Stimulated activated memory B cell treated with anti-CD40 and anti-IgM and Interleukin-4, amounts not matched to agents 10 μg/mL and 1 μg/mL and 100 μg/mL, for 72 hours (primary cell): ENCODE measurements at places on chromosomes 12 and 14.

DNA sequence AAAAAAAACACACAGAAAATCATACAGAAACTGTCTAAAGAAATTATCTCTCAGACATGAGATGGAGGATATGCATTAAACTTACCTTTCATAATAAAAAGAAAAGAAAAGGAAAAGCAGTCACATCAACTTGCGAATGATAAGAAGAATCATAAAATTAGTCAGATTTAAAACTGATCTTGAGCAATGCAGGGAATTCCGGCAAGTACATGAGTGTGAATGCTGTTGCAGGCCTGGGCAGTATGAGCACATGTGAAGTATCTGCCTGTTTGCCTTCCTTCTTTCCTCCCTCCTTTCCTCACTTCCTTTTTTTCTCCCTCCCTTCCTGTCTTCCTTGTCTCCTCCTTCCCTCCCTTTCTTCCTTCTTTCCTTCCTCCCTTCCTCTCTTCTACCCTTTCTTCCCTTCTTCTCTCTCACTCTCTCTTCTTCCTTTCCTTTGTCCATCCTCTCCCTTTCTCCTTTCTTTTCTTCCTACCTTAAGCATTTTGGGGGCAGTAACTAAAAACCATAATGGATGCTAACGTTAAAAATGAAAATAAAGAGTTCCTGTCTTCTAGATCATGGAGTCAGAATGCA is 38.5 kb upstream of the SLC6A15 start:
- no peak for ATAC-seq

DNA sequence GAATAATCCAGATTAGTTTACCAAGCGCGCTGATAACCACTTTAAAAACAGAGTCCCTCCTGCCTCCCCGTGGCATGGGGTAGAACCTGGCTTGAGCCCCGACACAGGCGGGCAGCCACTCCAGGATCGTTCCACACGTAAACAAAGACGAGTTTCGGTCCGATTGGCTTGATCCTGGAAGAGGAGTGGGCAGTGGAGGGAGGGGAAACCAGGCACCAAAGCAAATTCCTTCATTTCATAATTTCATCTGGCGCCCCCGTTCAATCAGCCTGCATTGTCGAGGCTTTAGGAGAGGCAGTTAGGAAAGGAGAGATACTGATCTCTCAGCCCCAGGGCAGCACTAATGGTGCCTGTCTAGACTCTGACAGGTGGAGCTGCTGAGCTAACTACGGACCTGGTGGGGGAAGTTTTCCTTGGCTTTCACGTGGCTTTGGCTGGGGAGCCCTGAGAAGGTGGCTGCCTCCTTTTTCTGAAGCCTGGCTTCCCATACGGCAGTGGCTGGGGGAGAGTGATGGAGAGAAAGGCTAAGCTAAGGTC is 751 bp upstream of the GPRC5A start:
- ATAC-seq = peak; percentile 54

DNA sequence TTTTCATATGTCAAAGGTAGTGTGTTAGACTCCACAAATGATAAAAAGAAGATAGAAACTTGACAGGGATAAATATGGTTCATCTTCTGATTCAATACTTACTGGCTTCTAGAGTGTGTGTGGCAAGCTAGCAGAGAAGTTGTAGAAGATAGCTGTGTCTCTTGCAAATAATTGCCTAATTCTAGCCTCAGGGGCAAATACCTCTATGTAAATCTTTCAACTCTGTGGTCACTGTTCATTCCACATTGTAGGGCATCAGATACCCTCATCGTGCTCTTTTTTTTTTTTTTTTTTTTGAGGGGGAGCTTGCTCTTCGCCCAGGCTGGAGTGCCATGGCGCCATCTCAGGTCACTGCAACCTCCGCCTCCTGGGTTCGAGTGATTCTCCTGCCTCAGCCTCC is 1.7 kb downstream of the OLR1 start:
- no peak for ATAC-seq

DNA sequence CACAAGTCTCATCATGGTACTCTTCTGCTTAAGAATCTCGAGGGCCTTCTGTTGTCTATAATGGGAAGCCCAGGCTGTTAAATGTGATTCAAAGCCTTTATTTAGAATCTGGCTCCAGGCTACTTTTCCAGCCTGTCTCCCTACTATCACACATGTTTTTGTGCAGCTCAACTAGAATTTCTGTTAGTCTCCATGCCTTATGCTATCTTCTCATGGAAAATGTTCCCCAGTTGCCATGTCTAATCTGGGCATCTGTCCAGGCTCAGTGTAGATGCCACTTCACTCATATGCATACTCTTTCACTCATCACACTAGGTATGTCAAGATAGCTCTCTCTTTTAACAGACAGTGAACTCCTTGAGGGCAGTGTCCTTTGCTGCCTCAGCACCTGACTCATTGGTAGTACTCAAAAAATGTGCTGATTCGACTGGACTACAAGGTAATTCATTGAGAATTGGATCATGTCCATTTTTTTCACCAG is 145.3 kb downstream of the TTLL5 start:
- no peak for ATAC-seq

DNA sequence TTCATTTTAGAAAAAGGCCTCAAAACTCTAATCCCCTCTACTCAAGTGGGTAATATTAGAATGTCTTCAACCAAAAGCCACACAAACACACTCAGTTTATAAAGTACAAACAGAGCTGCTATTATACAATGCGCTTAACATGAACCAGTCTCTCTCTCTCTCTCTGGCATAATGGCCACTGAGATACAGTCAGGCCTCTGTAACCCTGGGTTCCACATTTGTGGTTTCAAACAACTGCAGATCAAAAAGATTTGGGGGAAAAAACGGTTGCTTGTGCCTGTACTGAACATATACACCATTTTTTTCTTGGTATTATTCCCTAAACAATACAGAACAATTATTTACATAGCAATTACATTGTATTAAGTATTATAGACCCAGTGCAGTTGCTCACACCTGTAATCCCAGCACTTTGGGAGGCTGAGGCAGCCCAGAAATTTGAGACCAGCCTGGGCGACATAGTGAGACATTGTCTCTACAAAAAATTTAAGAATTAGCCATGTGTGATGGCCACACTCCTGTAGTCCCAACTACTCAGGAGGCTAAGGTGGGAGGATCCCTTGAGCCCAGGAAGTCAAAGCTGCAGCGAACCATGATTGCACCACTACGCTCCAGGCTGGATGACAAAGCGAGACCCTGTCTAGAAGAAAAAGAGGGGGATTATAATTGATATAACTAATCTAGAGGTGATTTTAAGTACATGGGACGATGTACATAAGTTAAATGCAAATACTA is 5.6 kb downstream of the SLC11A2 start:
- ATAC-seq = no peak

- ATAC-seq = no peak
Measured at GRCh38 chr14:105023791-105024480, 3.1 kb upstream of the CDCA4 start.

GRCh38 chr12:32377344-32378055 is 21.9 kb upstream of the FGD4 start:
- no peak for ATAC-seq

DNA sequence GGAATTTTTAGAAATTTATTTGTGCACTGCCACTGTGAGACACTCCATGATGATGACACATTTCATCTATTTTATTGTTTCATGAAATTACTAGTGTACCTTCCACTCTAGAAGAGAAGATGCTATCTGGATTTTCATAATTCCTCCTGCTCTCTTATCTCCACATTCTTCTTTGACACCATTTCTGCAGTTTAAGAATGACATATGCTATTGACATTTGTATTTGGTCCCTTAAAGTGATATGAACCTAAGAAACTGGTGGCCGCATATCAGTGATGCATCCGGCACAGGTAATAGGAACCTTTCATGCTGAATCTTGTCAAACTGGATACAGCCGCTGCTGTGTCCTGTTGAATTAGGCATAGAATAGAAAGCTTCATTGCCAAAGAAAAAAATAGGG is 696.3 kb downstream of the TMEM121 start:
- no peak for ATAC-seq

DNA sequence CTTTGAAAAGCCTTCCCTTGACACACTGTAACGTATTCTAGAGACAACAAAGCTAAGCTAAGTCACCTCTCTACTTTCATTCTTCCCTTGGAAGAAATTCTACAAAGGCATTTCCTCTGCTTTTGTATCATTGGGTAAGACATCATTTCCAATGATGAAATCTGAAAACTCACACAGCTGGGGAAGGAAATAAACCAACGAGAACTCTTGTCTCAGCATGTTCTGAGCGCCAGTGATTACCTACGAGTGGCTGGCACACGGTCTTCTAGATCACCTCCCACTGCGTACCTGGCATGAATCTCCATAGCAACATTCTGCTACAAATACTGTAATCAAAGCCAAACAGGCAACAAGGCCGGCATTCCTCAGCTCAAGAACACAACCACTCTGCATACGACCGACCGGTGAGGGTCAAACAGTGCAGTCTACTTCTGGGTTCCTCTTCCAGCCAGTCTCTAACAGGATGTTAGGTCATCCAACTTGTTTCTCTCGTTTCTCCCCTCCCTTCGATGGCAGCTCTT is 7.6 kb downstream of the VPS37B start:
- ATAC-seq = peak; percentile 68

- no peak for ATAC-seq
Measured at GRCh38 chr12:3294481-3294911, 196.5 kb upstream of the PRMT8 start.

DNA sequence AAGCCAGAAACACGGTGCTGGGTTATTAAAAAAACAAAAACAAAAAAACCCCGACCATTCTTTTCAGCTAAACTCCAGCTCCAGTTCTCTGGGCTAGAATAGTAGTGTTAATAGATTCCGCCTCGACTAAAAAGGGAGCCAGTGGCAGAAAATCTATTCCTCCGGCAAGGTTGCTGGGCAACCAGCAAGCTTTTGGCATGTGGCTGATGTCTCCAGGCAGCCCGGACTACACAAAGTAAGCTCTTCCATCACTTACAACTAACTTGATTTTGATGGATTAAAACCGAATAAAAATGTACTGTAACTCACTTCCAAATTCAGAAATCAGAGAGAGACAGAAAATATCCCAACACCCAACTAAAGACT is 126.4 kb upstream of the FOXN3 start:
- no peak for ATAC-seq

DNA sequence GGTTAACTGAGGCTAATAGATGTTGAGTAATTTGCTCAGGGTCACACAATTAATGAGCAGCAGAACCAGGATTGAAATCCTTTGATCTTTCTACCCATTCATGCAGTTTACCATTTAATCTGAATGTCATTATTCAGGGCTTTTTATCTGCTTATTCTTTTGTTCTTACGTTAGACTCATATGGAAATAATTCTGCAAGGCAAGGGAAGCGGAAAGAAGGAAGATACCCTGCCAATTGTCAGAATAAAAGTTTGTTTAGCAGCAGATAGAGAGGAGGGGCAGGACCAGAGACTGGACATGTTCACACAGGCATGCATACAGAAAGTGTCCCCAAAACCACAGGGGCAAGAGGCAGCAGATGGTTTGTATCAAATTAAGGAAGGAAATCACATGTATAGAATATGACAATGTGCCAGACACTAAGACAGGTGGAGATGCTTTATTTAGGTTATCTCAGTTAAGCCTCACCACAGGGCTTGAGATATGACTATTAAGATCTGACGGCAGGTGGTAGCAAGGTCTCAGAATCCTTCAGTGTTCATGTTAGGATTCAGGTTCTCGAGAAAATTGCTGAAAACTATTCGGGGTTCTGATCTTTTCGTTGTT is 29.8 kb downstream of the BRMS1L start:
- peak; percentile 72 for ATAC-seq

DNA sequence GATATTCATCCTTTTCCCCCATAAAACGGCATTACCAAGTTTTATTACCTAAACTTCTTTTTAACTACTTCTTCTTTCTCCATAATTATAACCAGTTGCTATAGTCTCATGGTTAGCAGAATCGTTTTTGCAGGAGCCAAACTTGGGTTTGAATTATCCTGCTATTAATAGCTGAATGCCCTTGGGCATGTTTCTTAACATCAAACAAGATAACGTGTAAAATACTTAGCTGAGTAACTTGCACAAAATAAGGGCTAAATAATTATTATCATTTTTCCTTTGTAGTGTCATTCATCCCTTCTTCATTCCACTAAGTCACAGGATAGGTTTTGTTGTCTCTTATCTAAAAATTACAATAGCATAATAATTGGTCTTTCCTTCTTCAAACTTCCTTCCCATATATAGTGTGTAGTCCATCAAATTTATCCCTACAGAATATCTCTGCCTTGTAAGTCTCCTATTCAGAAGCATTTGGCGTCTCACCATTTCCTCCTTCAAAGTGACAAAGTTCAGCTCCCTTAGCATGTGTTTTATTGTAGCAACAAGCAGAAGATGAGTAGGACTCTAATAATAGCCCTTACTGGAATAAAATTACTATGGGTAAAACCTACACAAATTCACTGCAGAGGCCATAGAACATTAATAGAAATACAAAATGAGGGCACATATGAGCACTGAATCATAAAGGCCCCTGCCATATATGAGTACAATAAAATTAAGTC is 63.8 kb downstream of the FAR2 start:
- ATAC-seq = no peak

DNA sequence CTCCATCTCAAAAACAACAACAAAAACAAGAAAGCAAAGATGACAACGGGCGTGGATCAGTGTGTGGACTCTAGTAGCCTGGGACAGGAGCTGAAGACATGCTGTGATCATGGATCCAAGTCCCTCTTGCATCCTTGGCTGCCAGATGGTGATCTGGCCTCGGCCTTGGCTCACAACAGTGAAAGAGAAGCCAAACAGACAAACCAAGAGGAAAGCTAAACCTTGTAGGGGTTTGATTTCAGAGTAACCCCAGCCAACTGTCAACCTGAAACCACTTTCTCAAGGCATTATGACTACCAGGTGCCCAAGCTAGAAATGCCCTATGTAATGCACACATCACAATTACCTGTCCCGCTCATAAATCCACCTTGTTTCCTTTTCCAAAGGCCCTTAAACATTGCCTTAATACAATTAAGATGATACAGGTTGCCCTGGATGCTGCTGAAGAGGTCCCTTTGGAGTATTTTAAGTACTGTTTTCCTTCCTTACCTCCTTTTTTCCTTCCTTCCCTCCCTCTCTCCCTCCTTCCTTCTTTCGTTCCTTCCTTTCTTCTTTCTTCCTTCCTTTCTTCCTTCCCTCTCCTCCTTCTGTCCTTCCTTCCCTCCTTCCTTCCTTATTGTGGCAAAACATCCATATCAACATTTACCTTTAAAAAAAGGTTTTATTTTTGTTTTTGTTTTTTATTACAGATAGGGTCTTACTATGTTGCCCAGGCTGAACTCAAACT is 41.4 kb upstream of the NINJ2 start:
- ATAC-seq = no peak

DNA sequence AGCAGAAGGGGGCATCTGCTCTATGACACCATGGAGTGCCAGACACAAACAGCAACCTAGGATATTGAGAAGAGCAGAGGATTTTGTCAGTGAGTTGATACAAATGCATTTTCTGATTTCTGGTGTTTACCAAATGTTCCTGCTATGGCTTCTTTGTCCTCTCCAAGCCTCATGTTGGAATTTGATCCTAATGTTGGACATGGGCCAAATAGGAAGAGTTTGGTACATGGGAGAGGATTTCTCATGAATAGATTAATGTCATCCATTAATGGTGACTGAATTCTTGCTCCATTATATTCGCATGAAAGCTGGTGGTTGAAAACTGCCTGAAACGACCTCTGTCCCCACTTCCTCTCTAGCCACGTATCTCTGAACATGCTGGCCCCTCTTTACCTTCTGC is 1002.2 kb upstream of the FLRT2 start:
- ATAC-seq = no peak
